ENCODE measurements at places on chromosomes 11 and 22.

DNA sequence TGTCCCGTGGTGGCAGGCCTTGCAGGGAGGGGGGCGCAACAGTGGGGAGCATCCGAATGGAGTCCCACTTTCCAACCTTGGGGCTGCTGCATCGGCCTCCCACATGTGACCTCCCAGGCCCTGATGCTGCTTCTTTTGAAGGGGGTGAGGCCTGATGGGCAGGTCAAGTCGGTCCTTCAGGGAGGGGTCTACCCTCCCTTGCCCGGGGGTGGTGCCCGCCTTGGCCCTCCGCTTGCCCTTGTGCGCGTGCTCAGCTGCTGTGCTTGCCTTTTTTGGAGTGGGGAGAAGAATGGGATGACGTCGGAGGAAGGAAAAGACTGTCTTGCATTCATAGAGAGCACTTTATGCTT, 66.9 kb downstream of the PRDM11 start:
- DNase-seq = no peak

DNA sequence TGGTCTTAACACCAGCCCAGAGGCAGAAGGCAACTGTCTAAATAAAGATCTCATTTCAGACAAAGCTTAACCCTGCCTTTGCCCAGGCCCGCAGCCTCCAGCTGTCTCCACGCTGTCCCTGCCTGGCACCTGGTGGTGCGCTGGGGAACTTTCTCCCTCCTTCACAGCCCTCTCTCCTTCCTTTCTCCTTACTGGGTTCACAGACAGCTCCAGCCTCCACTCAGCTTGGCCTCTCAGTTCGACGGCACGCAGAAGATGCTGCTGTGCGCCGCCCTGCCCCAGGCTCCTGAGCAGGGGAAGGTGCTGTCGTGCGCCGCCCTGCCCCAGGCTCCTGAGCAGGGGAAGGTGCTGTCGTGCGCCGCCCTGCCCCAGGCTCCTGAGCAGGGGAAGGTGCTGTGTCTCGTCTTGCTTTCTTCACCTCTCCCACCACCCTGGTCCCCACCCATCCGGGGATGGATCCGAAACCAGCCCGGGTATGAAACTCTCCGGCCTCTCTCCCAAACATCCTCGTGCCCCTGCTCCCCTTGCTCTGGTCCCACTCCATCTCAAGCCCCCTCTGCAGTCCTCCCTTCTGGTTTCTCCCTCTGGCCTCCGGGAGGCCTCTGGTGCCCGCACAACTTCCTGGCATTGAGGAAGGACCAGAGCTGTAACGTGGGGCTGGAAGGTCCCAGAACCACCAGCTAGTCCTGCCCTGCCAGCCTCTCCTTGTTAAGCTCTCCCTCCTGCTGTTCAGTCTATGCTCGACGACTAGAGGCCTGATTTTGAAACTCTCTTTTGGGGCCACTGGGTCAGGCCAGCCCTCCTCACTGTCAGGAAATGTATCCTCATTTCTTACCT, 22.9 kb upstream of the JAM3 start:
- no peak for DNase-seq

DNA sequence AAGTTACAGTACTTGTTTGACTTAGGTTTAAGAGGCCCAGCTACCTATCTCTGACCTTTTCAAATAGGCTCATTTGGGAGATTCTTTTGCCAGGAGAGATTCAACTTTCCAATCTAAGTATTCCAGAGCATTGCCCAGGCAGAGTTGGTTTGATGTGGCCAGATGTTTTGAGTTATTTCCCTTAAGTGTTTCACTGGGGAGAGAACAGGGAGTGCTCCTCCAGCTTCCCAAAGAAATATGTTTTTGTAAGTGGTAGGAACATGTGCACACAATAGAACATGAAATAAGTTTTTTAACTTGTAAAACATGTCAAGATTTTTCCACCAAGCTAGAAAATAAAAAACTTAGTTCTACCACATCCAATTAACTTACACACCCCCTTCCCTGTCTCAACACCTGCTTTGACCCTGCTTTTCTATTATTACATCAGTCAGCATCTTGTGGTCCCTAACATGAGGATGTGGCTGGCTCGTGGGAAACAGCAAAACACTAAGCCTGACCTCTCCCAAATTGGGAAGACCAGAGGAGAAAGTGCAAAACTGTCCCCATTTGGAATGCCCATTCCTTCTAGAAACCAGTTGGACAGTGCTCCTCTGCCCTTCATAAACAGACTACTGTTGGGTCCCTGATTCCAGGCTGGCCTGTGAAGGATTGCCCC, 70.4 kb upstream of the RASSF10 start:
- DNase-seq = no peak

GRCh38 chr11:27968461-27968860, 139.5 kb downstream of the KIF18A start:
- DNase-seq = no peak

GRCh38 chr11:87954476-87954875, 220.8 kb downstream of the RAB38 start:
- no peak for DNase-seq

DNA sequence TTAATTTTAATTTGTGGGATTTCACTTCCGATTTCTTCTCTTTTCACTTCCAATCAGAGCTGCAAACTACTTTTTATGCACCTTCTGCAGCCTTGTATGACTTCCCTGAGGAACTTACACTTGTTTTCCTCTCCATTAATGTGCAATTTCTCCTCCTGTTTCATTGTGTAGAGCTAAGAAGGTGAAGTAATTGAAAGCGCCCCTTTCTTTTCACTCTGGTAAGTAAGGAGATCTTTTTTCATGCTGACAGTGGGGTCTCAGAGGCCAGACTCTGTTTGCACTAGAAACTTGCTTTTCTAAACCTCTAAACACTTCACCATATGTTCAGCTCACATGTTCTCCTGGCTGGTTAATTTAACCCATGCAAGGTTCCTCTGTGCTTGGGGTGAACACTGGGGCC, 117.0 kb downstream of the FANCF start:
- no peak for DNase-seq

DNA sequence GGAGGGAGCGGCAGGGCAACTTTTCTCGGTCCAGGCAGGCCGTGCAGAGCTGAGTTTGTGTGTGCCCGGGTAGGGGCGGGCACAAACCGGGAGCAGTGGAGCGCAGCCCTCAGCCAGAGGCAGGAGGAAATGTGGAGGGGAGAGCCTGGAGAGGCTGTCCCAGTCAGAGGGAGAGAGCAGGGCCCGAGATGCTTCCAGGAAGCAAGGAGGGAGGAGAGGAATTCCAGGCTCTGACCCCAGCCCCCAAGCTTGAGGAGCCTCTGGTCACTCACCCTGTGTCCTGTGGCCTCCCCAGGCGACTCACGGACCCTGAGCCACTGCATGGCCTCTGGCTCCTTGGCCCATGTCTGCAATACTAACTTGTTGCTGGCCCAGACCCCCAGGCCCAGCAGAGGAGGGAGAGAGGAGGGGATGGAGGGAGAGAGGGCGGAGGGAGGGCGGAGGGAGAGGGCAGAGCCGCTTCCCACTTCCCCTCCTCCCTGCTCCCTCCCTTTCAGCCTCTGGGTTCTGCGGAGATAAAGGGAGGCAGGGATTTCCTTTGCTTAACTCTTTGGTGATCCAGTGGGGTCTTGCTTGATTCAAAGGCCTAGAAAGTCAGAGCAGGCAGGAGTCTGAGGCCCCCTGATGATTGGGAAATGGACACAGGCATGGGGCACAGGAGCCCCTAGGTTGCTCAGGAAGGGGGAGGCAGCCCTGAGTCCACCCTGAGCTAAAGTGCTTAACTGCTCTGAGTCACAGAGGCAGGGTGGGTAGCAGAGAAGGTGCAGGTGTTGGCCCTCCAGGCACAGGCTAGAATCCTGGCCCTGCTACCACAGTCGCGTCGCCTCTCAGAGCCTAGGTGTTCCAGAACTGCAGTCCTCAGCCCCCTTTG, at the start of gene C1QTNF6:
Gene C1QTNF6 (minus strand): TSS at position 357 of the 871 bp plus-strand sequence. CDS start 34 bp downstream, at position 323.
- DNase-seq = no peak

- DNase-seq = no peak
Measured at GRCh38 chr11:5923794-5924193, 18.3 kb upstream of the OR56A3 start.

DNA sequence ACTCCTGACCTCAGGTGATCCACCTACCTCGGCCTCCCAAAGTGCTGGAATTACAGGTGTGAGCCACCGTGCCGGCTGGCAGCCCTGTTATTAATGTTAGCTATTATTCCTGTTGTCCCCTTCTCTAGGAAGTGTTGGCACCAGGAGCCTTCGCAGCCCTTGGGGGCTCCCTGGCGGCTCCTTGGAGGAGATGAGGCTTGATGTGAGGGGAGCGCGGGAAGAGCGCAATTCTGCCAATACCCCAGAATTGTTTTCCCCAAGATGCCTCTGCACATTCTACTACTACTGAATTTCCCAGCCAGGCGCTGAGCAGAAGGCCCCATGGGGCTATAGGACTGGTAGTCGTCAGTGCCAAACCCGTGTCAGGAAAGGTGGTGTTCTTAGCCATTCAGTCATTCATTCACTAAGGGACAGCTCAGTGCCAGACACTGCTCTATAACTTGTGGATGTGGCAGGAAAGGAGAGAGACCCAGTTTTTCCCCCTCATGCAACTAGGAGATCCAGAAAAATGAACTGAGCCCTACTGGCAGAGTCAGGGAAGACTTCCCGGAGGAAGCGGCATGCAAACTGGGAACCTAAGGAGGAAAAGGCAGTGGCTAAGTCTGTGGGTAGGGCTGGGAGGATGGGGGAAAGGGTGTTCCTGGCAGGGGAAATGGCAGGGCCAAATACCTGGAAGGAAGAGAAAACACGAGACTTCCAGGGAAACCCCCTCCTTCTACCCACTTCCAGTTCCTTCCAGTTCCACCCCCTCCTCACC, 3.5 kb downstream of the FBLN1 start:
- no peak for DNase-seq

GRCh38 chr11:10351765-10352641, 47.1 kb downstream of the ADM start:
- no peak for DNase-seq

DNA sequence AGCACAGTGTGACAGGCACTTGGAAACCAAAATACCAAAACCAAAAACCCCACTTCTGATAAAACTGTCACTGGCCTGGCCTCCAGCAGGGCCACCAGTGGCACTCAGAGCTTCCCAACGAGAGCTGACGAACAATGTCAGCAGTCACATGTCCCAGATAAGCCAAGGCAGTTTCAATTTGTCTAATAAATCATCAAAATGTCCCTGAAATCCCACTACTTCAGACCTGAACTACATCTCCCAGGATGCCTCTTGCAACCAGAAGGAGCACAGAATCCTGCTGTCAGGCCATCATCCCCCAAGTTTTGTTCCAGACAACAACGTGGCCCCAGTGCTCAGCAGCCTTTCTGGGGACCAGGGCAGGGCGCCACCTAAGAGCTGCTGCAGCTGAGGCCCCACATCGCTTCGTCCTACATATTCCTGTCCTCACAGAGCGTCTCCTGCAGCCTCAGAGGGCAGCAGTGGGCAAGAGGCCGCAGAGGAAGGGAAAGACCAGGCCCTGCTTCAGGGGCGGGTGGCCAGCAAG, 25.1 kb downstream of the LRFN4 start:
- no peak for DNase-seq

All from activated CD4-positive, alpha-beta T cell treated with anti-CD3 and anti-CD28 coated beads, Interleukin-10, Interleukin-2, amounts not matched to agents 100 ng/mL and 50 ng/mL, durations not matched to agents 16 hours and 8 hours (primary cell).